ENCODE measurements at places on chromosomes 5 and 9.

GRCh38 chr5:14597080-14597479, 15.5 kb downstream of the OTULINL start:
- DNase-seq = no peak

DNA sequence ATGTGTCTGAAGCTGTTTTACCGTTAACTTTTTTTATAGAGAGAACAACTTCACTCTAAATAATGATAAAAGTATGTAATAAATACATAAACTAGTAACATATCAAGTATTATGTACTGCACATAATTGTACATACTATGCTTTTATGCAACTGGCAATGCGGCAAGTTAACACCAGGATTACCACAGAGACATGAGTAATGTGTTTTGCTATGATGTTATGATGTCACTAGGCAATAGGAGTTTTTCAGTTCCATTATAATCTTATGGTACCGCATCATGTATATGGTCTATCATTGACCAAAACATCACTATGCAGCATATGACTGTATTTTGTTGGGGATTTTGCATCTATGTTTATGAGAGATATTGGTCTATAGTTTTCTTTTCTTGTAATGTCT, 326.4 kb upstream of the TARS1 start:
- no peak for DNase-seq

GRCh38 chr5:135577421-135577820, 1.4 kb downstream of the CXCL14 start:
- DNase-seq = no peak

DNA sequence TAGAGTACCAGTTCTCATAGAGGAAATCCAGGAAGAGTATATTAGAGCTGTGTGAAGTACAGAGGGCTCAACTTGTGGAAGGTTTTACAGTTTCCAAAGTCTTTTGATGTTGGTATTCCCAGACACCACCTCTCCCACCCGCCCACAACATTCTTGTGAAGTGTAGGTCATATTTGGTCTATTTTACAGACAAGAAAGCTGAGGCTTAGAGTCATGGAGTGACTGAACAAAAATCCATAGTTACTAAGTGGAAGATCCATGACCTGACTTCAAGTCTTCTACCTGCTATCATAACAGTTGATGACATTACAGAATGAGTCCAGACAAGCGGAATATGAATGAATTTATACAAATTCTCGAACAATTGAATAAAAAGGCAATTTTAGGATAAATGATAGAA, 187.1 kb upstream of the RPS23 start:
- DNase-seq = no peak

DNA sequence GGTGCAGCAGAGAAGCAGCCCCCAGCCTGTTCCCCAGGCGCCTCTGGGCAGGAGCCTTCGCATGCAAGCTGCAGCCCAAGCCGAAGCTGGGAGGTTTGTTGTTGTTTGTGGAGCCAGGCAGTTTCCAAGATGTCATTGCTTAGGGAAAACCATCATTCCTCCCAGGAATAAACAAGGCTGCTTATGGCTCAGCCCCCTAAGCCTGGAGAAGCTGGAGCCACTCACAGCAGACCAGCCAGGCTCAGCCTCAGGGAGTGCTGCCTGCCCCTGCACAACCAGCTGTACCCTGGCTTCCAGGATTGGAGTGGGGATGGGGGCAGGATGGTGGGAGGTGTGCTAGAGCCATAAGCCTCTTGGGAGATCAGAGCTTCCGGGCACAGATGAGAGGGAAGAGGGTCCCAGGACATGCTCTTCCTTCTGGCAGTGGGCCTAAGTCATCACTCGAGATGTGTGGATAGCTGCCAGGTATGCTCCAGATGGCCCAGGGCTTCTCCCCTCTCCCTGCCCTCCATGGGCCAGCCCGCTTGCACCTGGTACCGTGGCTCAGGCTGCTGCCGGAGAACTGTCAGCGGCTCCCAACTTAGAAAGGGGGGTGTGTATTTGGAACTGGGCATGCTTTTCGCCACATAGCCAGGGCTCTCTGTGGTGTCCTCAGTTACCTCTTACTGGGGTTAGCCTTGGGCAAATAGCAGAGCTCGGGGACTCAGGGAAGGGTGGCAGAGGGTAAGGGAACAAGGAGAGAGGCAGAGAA, 105.2 kb downstream of the RGS3 start:
- DNase-seq = no peak

DNA sequence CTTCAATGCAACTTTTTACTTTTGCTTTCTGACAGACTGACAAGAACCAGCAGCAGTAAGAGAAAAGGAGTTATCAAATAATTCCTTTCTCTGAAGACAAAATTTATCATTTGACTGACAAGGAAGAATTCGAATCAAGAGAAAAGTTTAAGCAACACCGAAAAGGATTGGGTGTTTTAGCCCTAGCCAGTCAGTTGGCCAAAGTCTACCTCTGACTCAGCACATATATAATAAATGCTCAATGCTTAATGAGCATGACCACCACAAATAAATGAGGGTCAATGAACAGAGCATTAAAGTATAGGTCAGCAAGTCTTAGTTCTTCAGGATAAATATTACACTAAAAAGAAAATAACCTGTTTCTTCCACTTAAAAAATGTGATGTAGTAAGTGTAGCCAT, 1603.5 kb upstream of the C9orf72 start:
- DNase-seq = no peak

All from keratinocyte (primary cell).